ENCODE measurements at places on chromosomes 12 and 14.

- DNase-seq = no peak
Observed at GRCh38 chr12:56221232-56221756, 428 bp downstream of the RNF41 start.

DNA sequence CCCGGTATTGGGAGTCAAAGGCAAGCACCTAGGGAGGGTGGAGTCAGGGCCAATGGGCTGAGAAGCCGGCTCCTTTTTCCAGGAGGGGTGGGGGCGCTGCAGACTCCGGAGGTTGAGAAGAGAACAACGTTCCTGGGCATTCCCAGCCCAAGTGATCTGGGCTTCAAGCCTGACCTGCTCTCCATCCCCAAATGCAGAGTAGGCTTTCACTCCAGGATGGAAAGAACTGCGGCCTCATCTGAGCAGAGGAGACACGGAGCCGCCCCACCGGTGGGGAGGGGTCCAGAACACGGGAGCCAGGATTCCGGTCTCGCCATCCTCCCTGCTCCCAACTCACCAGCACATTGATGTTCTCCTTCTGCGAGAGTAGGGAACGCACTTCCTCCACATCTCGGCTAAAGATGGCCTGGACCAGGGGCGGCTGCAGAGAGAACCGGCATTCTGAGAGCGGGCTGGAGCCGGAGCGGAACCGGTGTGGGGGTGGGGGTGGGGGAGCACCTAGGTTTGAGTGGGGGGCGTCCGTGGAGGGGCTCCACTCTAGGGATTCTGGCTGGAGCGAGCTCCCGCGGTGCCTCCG is 605 bp downstream of the ANKRD52 start:
- DNase-seq = no peak

DNA sequence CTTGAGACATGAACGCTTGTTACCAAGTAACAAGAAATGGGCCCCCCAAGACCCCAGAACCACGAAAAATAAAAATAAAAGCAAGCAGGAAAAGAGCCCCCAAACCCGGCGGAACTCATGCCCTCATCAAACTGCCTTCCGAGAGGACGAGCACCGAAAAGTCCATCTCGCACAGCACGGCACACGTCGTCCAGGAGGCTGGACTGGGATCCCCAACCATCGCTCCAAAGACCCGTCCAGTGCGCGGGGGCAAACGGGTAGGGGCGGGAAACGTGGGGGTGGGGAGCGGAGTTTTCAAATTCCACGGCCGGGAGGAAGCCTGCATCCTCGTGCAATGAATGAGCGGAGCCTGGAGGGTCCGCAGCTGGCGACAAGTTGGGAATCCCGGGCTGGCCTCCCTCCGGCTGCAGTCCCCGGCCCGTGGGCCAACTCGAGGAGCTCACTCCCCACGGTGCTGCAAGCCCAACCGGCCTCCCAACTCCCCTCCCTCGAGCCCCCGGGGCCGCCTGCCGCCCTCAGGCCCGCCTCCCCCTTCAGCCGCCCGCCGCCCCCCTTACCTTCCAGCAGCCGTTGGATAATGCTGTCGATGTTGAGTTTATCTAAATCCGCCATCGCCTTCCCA is 484 bp downstream of the PPP1CC start:
- DNase-seq = no peak

DNA sequence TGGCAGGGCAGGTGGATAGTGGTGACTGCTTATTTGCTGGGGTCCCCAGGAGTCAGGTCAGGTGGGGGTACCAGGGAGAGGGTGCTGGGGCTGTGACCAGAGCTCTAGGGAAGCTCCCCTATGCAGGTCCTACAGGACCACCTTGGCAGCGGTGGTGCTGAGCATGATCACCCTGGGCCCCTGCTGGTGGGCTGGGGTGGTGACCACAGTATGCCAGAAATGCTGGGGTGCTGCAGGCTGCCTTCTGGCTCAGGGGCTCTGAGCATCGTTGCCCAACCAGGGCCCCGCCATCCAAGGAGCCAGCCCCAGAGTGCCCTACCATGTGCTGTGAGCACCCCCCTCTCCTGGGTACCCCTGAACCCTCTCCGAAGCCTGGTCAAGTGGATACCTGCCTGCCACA is 17.5 kb upstream of the NUDT14 start:
- DNase-seq = no peak

GRCh38 chr14:64673748-64674147 is 30.5 kb upstream of the PLEKHG3 start:
- DNase-seq = no peak

- DNase-seq = no peak
Observed at GRCh38 chr12:88388566-88389540, 191.4 kb downstream of the KITLG start.

- no peak for DNase-seq
Observed at GRCh38 chr12:132286912-132287311, 42.5 kb downstream of the GALNT9 start.

Measured in activated naive CD4-positive, alpha-beta T cell (primary cell).